ENCODE measurements at places on chromosomes 3 and 15. TPM values are rescaled to one million over a fixed set of nuclear protein-coding genes. Genes with fewer than 3 reads are reported as not detected.

CLDN16 gene
- total RNA-seq: not detected

CCR3 gene
- not detected for total RNA-seq

ARPIN gene
- 11.3 TPM for total RNA-seq

APEH gene
- 113 TPM for total RNA-seq

PRKCD gene
- 13.2 TPM for total RNA-seq

SCAMP5 gene
- 2.8 TPM for total RNA-seq

TRA2B gene
- 45.7 TPM for total RNA-seq

CD86 gene
- total RNA-seq: 4.4 TPM

ACKR4 gene
- total RNA-seq: 1.4 TPM

COL7A1 gene
- total RNA-seq: 24.5 TPM

ZNF860 gene
- total RNA-seq: 0.17 TPM

GOLGA6D gene
- total RNA-seq: not detected

GRCh38 chr3:177563792-177564191 lies 366.5 kb upstream of the TBL1XR1 start:
- DNase-seq: no peak

DNA sequence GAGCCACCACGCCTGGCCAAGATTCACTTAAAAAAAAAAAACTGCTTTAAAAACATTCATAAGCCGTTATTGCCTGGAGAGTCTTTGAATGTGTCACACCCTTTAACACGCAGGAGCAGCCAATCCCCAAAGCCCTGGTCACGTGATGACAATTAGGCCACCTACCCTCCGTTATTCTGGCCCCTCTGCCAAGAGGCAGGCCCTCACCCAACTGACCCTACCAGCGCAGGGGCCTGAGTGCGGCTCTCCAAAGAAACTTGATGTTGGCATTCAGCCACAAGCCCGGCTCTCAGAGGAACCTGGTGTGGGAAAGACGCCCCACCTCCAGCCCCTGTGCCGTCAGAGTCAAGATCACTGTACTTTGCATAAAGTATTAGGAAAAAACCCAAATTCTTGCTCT lies 11.6 kb upstream of the MUC4 start:
- DNase-seq: no peak

DNA sequence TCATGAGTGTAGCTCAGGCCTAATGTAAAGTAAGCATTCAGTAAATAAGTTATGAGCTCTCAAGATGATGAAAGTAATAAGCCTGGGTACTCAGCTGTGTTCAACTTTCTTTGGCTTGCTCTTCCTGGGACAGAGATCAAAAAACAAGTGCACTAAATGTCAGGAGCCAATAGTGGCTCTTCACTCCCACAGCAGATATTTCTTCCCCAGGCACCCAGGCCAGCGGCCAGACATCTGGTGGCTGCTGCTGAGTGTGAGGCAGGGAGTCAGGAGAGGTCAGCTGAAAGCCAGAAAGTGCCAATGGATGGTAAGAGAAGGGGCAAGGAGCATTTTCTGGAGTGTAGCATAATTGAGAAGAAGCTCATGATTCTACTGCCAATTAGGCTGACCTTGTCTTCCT lies 18.2 kb upstream of the ITGA11 start:
- DNase-seq: peak; percentile 71

DNA sequence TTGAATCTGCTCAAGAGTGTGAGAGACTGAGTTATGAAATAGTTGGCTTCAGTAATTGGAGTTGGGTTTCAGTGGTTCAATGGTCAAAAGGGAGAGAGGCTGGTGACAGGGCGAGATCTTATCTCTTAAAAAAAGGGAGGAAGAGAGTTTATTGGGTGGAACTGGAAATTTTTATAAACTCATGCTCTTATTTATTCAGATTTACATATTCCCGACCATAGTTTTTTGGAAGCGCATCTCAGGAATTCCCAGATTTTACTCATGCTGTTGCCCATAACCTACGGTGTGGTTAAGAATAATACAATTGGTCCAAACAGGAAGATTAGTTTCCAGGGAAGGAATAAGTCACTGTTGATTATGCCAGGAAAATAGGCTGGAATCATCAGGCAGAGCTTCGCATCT lies 41.4 kb downstream of the CD200 start:
- DNase-seq: no peak

- DNase-seq: peak; percentile 90
These were observed at the start of gene TPRA1 for GRCh38 chr3:127590593-127591465. Gene TPRA1 (minus strand): TSS chr3:127590733. CDS start chr3:127580146, 10,587 bp downstream.

DNA sequence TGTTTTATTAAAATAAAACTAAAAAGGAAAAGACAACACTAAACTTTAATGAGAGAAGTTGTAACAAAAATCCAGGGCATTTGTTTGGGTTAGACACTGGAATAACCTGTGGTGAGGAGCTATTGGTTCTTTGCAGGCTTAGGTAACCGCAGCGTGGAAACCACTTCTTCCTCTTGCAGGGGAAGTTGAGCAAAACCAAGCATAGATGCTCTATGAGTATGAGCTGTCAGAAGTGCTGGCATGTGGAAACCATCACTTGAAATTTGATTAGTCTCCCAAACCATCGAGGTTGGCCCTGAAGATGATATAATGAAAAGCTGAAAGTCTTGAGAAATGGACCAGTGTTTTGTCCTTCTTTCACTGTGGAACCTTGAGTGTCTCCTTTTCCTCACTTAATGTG lies 127.1 kb upstream of the RBMS3 start:
- DNase-seq: no peak

DNA sequence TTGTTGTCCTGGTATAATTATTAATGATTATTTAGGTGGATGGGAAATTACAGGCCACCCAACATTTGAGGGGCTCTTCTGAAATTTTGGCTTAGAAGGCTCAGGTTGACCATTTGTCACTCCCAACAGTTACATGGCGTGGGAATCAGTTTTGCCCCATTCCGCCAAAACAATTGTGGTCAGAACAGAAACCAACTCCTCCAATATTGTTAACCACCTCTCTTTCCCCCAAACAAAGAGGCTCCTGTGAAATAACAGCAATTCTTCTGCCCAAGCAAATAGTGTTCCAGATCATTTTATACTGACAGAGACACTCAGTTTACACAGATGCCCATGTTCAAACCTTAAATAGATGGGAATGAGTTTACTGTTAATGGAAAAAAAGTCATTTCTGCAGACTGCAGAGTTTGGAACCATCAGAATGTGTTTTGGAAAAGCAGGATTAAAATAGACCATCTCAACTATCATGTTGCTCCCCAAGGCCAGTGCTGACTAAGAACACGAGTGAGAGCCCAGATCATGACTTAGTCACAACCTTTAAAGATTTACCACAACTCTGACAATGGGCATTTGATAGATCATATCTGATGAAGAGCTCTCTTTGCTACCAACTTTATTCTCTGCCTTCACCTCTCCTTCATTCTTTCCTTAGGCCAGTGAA lies 102.1 kb downstream of the DUT start:
- no peak for DNase-seq

DNA sequence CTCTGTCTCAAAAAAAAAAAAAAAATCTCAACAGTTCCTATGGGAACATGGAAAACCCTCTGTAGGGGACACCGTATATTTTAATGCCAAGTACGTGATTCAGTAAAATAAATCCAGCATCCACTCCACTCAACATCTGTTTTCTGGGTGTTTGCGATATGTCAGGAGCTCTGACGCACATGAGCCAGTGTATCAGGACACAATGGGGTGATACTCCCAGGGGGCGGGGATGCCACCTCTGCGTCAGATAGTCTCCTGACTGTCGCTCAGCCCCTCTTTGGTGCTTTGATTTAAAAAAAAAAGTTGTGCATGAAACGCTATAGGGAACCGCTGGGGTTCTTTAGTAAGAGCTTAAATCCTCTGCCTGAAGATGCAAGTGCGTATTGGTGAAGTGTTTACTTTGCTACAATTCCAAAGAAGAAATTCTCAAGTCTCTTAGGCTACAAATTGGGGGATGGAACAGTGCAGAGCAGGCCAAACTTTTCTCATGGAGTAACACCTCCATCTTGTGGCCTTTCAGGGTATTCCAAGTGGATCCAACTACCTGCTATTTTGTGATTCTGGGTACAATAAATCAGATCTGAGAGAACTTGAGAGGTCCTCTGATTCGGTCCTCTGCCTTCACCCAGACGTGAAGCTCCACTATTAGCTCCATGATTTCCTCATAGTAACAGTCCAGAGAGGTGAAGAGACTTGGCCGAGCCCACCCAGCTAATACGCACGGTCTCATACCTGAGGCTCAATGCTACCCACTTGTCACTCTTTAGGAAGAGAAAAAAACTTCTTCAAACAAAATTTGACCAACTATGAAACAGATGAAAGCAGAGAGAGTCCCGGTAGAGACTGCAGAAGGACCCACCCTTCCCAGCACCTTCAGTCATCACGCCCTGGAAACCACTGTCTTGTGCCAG lies 9.3 kb upstream of the NR2E3 start:
- no peak for DNase-seq

GRCh38 chr15:67025719-67026609 lies 39.4 kb upstream of the SMAD3 start:
- DNase-seq: peak; percentile 57

GRCh38 chr3:157859541-157859940 lies 246.7 kb downstream of the SHOX2 start:
- DNase-seq: no peak

GRCh38 chr3:171039674-171040073 lies 13.2 kb upstream of the SLC2A2 start:
- no peak for DNase-seq

DNA sequence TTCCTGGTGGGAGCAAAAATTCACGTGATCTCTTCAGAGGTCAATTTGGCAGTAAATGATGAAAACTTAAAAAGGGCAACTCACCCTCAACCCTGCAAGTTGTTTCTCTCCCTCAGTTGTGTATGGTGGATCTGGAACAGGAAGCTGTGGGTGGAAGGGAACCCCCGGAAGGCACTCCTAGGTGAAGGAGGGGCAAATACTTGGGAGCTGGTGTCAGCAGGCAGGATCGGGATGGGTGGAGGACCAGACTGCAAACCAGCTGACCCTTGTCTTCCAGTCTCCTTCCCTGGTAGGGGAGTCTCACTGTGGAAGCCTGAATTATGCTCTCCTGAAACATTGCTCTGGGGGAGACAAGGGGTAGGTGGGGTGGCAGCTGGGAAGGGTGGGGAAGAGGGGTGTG lies 33.5 kb downstream of the PRR23E start:
- no peak for DNase-seq

GRCh38 chr15:48221885-48222284 lies 15.8 kb downstream of the SLC12A1 start:
- DNase-seq: no peak

DNA sequence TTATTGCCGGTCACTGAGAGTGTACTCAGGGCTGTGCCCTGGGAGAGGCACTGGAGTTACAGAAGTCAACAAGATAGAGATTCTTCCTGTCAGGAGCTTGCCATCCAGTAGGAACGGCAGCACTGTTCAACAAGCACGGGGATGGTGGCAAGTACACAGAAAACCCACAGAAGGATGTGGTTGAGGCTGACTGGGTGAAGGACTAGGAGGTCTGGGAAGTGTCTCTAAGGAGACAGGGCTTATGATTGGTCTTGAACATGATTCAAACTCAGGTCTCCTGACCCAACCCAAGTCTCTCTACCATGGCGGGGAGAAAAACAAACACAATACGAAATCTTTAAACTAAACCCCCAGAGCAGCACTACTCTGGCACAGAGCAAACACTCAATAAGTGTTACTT lies 37.6 kb downstream of the ERICH6 start:
- DNase-seq: no peak

DNA sequence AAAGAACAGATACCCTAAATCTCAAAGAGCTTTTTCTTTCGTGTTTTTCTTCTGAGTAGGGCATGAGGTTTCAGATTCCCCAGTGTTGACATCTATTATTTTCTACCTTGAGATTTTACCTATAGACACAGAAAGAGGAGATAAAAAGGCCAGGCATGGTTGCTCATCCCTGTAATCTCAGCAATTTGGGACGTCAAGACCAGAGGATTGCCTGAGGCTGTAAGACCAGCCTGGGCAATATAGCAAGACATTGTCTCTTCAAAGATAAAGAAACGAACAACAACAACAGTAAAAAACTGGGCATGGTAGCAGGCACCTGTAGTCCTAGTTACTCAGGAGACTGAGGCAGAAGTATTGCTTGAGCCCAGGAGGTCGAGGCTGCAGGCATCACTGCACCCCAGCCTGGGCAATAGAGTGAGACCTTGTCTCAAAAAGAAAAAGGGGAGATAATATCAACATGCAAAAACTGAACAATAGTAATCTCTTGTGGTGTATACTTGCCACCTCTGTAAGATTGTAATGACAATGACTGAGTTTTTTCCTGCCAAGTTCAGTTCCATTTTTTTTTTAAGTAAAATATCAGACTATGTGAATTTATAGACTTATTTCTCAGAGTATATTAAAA lies 71.3 kb downstream of the MBNL1 start:
- no peak for DNase-seq

GRCh38 chr3:23548706-23549105 lies 257.0 kb upstream of the UBE2E1 start:
- DNase-seq: no peak

DNA sequence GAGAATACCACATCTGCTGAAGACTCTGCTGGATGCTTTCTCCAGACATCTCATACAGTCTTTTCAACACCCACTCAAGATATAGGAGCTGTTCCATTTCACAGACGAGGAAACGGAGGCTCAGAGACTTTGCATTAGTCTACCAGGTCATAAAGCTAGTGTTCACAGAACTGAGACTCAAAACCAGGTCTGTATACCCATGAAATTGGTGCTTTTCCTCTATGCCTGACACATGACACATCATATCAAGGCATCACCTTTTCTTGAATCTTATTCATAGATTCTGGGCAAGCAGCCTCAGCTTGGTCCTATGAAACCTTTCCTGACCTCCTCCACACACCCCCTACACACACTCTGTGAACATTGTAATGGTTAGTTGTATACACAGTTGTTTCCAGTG lies 101.2 kb downstream of the LPP start:
- DNase-seq: no peak

- DNase-seq: no peak
These were observed 11.5 kb downstream of the MUC4 start for GRCh38 chr3:195800240-195800639.

GRCh38 chr3:6416049-6416661 lies 444.8 kb upstream of the GRM7 start:
- no peak for DNase-seq

DNA sequence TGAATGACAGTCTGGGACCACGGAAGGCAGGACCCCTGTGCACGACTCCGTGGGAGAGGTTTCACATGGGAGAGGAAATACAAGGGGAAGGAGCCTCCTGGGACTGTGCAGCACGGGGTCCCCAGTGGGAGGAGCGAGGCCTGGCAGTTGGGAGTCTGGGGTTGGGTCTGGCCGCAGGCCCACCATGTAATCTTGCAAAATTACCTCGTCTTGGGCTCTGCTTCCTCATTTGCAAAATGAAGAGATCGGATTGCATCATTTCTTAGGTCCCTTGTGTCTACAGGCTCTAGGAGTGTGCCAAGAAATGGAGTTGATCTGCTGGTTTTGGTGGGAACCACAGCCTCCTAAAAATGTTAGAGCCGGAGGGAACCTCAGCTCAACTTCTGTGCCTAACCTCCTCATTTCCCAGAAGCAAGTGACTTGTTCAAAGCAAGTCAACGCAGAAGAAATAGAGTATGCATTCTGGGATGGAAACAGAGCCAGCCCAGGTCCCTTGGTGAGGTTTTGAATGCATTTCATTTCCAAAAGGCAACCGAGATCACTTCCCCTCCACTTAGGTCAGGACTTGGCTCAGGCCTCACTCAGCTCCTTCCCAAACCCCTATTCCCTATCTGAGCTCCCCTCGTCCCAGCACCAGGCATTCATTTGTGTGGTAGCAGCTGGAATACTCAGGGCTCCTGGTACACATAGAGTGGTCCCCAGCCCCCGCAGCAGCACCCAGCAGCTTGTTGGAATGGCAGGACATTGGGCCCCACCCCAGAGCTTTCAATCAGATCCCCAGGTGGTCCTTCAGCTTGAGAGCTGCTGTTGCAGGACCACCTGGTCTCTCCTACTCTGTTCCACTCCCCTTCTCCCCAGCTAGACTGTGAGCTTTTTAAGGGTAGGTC lies 267.7 kb downstream of the XXYLT1 start:
- DNase-seq: peak; percentile 87

- no peak for DNase-seq
These were observed 55.7 kb upstream of the TMEM115 start for GRCh38 chr3:50415061-50415460.
